WTC11 (cell line): ENCODE measurements at places on chromosomes 6 and 20. TPM values are rescaled to one million over a fixed set of nuclear protein-coding genes. Genes with fewer than 3 reads are reported as not detected.

DNA sequence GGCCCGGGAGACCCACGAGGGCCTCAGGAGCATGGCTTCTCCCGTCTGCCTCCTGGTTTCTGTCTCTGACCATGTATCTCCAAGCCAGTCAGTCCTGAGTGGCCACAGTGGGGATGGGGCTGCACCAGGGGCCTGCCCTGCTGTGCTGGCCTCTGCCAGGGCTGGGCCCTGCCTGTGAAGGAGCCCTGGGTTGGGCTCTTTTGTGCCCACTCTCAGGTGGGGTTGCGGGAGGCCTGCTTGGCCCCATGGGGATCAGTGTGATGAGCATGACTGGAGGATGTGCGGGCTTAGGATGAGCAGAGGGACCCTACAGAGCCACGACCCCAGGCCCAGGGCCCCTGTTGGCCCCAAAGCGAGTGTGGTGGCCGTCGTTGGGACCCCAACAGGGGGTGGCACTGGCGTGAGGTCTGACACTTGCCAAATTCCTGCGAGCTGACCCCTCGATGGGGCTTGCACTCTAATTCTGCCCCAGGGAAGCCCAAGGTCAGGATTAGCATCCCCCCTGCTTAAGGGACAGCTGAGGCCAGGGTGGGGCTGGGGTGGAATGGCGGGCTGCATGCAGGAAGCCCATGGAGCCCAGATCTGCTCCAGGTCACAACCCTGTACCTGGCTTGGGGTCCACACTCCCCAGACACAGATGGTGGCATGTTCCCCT lies 90.0 kb upstream of the BHLHE23 start:
- no peak overlapping the region for H3K4me3 ChIP-seq
- H3K27ac ChIP-seq, result no peak overlapping the region
- H3K36me3 ChIP-seq, result no peaks in the 10 kb centered on the region
- H3K4me1 ChIP-seq, result peaks cover 5% of the 10 kb centered on the region; the same call in 1 of the 2 replicates
- peak; percentile 8 for DNase-seq

Gene SMLR1
- not detected in 3 replicates for total RNA-seq

Gene ELOVL4
- 8.5 to 10.1 TPM (median 9.0 TPM) in 3 replicates for total RNA-seq

DNA sequence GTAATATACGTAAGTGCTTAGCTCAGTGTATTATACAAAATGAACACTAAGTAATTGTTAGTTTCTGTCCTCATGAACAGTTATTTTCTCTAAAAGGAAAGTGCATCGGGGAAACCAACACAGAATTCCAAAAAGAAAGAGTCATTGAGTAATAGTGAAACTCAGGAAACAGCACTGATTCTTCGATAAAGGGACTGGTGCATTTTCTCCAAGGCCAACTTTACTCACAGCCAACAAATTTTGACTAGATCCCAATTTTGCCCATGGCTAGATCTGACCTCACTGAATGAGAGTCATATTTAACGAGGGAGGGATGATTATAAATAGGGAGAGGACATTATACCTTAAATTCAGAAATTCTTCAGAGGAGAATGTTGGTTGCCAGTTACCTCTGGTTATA lies 390.9 kb upstream of the NRSN1 start:
- H3K27ac ChIP-seq, result no peak overlapping the region
- no peaks in the 10 kb centered on the region for H3K36me3 ChIP-seq
- no peaks in the 10 kb centered on the region for H3K27me3 ChIP-seq
- H3K4me3 ChIP-seq, result no peak overlapping the region
- H3K4me1 ChIP-seq, result no peaks in the 10 kb centered on the region
